ENCODE measurements at places on chromosomes 6 and 20.

DNA sequence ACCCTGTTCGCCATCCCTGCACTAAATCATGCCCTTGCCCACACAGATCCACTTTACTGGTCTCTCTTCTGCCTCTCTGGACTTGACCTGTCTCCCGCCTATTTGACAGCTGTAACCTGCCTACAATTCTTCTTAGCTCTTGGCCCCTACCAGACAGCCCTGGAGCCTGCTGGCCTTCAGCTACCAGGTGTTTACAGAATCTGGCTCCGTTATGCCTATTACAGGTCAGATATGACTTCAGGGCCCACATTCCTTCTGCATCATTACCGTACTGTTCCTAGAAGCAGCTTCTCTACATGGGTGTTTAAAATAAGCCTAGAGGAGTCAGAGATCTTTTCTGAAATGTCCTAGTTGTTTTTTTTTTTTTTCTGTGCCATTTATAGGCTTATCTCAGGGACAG lies 45.4 kb upstream of the CCN6 start:
- peak; percentile 34 for DNase-seq

GRCh38 chr6:2158596-2159271 lies 86.7 kb downstream of the GMDS start:
- no peak for DNase-seq

- no peak for DNase-seq
These were observed 218.2 kb downstream of the BMP7 start for GRCh38 chr20:57048027-57048869.

- DNase-seq = no peak
These were observed 50.1 kb upstream of the SMOC2 start for GRCh38 chr6:168390749-168391420.

DNA sequence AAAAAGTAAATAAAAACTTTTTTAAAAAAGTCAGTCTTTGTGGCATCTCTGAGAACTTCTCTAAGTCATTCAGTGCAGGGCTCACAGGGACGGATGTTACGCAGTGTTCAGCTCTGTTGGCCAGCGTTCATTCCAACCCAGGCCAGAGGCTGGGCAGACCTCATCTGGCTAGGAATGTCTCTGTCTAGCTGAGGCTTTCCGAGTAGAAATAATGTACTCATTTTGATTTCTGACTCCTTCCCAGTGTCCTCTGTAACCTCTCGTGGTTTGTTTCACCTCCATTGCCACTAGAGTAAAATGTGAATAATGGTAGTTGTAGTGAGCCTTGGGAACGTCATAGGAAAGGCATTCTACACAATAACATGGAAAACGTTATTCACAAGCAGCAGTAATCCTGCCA lies 135.1 kb downstream of the TMEM242 start:
- peak; percentile 91 for DNase-seq

GRCh38 chr20:41405436-41405835 lies 38.8 kb upstream of the EMILIN3 start:
- no peak for DNase-seq

GRCh38 chr6:75128878-75129570 lies 76.8 kb downstream of the COL12A1 start:
- DNase-seq = peak; percentile 77

DNA sequence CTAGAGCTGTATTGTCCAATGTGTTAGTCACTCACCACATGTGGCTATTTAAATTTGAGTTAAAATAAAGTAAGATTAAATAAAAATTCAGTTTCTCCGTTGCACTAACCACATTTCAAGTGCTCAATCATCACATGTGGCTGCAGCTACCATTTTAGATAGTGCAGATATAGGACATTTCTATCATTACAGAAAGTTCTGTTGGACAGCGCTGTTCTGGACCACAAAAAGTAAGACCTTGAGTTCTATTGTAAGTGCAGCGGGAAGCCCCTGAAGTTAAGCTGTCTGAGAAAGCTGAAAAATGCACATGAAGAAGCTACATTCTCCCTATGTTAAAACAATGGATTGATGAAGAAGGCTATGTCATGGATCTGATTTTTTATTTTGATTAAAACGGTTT lies 1.1 kb downstream of the ORC3 start:
- DNase-seq = peak; percentile 9

GRCh38 chr20:353166-353565 lies 6.3 kb downstream of the NRSN2 start:
- DNase-seq = no peak

- peak; percentile 78 for DNase-seq
These were observed 49.9 kb downstream of the AIG1 start for GRCh38 chr6:143110572-143110971.

DNA sequence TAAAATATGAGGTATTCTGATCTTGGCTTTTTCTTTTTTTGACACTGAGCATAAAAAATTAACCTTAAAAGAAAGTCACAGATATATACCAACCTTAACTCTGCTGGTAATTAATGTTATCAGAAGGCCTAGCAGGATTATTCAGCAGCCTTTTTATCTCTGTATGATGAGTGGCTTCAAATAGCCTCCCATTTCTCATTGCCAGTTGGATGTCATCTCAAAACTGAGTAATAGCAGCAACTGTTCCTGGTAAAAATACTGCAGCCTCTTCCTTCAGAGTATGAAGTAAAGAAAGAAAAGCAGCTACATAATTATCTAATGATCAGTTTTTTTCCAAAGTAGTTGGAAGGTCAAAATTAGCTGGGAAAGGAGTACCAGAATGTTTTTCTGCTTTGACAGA lies 24.9 kb upstream of the HDGFL1 start:
- peak; percentile 16 for DNase-seq

GRCh38 chr6:96909811-96910210 lies 12.1 kb upstream of the NDUFAF4 start:
- DNase-seq = no peak

GRCh38 chr6:21754891-21755290 lies 161.3 kb downstream of the SOX4 start:
- peak; percentile 85 for DNase-seq

DNA sequence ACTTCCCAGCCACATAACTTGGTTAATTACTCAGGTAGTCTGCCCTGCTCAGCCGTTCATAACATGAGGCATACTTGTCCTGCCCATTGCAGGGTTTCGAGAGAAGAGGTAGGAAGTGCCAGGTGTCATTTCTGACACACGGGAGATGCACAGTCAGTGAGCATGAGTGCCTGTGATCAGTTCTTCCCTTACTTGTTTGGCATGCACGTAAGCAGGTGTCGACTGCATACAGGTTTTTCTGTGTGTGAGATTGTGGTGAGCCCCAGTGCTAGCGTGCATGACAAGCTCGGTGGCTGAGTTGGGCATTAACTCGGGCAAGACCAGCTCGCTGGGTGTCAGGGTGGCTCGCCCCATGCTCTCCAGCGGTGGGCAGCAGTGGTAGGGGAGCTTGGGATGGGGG lies 51.2 kb upstream of the SLC22A1 start:
- DNase-seq = no peak

GRCh38 chr20:54611708-54612412 lies 136.5 kb downstream of the DOK5 start:
- no peak for DNase-seq

DNA sequence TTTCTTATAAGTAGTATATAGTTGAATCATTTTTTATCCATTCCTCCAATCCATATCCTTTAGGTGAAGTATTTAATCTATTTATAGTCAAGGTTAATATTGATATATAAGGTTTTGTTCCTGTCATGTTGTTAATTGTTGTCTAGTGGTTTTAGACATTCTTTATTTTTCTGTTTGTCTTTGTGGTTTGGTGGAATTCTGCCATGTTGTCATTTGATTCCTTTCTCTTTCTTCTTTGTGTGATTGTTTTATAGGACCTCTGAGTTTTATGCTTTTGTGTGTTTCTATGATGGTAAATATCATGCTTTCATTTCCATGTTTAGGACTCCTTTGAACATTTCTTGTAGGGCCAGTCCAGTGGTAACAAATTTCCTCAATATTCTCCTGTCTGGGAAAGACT lies 450.3 kb upstream of the BTBD3 start:
- DNase-seq = peak; percentile 24

DNA sequence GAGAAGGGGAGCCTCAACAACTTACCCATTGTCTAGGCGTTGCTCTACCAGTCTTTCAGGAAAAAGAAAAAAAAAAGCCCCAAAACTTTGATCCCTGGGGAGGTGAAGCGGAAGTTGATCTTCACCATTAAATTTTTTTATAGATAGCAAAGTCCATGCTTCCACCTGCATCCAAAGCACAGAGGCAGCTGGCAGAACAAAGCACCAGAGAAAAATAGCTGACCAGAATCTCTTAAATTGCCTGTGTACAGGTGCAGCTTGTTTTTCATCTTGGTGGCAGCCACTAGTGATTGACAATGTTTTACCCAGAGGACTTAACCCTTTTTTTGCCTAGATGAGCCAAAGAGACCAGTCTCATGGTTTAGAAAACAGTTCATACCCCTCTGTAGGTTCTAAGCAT lies 86.0 kb downstream of the MYB start:
- no peak for DNase-seq

GRCh38 chr6:74879234-74879633 lies 326.6 kb downstream of the COL12A1 start:
- peak; percentile 78 for DNase-seq

All from astrocyte (in vitro differentiated cells and primary cell).